ENCODE measurements at places on chromosomes 7 and 10.

DNA sequence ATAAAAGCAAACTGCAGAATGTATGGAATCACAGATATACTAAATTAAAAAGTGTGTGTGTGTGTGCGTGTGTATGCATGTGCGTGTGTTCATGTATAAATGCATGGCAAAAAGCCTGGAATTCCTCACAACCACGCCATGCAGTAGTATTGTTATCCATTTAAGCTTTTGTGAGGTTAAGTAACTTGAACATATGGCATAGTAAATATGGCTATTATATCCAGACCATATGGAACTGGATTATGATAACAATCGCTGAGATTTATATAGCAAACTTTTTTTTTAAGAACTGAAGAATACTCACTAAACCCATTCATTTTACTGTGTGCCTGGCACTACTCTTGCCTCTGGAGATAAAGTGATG lies 22.3 kb upstream of the NANOS1 start:
- no peak for DNase-seq

DNA sequence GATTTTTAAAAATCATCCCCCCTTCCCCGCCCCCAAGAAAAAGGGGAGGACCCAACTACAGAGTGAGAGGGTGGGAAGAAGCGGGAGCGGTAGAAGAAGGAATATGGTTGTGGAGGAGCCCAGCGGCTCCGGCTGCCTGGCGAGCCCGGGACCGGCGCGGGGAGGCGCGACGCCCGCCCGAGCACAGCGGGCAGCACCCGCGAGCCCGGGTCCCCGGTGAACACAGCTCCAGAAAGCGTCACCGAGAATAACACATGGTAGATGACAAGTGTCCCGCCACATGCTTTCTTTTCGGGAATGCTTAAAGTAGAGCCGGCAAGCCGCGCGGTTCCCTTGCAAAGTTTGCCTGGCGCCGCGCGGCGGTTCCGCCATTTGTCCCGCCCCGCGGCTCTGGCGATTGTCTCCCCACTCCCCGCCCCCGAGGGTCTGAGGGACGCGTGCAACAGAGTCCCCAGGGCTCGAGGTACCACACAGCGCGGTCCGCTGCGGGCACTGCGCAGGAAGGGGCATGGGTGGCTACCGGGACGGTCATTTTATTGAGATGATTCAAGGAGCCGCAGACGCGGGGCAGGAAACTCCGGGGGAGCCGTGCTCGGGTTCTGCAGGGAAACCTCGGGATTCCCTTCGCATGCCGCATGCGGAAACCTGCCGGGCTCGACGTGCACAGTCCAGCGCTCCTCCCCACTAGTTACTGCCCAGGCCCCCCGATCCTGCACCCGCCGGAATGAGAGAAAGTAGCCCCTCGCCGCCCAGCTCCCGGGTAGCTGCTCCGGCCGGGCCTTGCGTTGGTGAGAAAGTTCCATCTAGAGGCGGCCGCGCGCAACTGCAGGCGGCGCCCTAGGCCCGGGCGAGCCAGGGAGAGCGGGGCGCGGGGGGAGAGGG lies 781 bp upstream of the GRM8 start:
- DNase-seq, result peak; percentile 74

GRCh38 chr10:22340329-22341189 lies 4.7 kb upstream of the SPAG6 start:
- peak; percentile 66 for DNase-seq

DNA sequence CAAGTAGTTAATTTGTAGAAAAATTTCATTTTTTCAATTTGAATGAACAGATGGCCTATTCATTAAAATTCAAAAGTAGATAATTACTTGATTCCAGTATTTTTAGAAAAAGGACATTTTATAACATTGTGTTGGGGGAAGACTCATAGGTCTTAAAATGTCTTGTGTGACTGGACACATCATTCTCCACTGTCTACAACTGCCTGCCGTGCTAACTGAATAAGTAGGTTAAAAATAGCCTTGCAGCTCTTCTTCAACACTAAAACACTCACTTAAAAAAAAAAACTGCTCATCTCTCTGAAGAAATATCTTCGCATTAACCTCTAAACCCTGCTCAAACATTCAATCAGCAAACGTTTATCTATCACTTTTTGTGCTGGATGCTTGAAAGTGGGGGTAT lies 253.8 kb downstream of the CSTF2T start:
- no peak for DNase-seq

DNA sequence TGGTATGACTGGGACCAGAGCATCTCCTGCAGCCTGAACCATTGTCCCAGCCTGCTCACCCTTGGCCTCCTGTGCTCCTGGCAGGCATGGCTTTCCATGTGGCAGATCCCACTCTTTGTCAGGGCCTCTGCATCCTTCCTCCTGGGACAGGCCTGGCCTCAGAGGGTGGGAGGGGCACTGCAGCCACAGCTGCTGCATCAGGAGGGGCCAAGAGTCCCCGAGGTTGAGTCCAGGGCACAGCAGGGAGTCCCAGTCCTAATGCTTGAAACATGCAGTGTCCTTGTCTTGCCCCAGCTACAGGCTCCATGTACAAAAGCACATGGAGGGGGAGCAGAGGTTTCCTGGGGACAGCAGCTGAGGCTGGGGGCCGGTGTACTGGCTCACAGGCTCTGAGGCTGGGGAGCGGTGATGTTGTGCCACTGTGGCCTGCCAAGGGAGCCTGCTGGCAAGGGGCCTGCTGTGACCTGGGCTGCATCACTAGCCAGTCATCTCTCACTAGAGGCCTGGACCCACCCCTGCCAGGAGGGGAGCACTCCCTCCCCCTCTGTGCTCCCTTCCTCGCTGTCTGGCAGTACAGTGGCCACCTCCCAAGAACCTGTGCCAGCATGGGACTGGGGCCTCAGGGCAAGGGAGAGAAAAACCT lies 144.8 kb downstream of the ZNF248 start:
- DNase-seq, result no peak

DNA sequence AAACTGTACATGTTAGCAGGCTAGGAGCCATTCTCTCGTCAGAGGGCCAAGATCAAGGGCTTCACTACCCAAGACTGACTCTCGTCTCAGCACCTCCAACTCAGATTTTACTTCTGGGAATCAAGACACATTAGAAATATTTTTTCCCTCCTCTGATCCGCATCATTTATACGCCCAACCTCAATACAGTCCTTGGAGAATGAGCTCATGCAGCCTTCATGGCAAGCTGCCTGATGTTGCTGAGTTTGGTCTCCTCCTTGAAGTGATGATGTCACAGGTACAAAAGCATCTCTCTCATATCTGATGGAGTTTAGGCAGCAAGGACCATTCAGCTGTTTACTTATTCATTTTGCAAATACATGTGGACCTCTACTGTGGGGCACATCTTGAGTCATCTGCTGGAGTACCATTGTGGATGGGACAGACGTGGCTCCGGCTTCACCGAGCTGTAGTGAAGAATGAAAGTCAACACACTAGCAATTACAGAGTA lies 114.0 kb downstream of the BMPER start:
- DNase-seq, result no peak

GRCh38 chr7:11750191-11750590 lies 81.8 kb downstream of the THSD7A start:
- no peak for DNase-seq

DNA sequence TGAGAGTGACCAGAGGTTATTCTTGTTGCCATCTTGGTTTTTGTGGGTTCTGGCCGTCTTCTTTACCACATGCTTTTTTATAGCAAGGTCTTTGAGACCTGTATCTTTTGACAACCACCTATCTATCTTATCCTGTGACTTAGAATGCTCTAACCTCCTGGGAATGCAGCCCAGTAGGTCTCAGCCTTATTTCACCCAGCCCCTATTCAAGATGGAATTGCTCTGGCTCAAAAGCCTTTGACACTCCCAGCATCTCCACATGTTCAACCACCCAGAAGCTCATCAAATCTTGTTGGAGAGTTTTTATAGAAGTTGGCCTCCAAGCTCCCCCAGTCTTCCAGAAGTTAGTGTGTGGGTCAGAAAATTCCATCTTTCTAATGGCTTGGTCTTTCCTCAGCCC lies 464.3 kb upstream of the NRP1 start:
- no peak for DNase-seq

GRCh38 chr10:78260680-78261079 lies 227.0 kb downstream of the RPS24 start:
- no peak for DNase-seq

- no peak for DNase-seq
Measured at GRCh38 chr7:69839782-69840181, 241.5 kb downstream of the AUTS2 start.

GRCh38 chr7:36564489-36564888 lies 159.8 kb downstream of the AOAH start:
- no peak for DNase-seq

GRCh38 chr7:10120936-10121335 lies 852.7 kb upstream of the PHF14 start:
- DNase-seq, result no peak

- no peak for DNase-seq
Measured at GRCh38 chr10:6659451-6659850, 79.4 kb upstream of the PRKCQ start.

GRCh38 chr10:79068203-79068561 lies 584 bp upstream of the ZMIZ1 start:
- peak; percentile 66 for DNase-seq

DNA sequence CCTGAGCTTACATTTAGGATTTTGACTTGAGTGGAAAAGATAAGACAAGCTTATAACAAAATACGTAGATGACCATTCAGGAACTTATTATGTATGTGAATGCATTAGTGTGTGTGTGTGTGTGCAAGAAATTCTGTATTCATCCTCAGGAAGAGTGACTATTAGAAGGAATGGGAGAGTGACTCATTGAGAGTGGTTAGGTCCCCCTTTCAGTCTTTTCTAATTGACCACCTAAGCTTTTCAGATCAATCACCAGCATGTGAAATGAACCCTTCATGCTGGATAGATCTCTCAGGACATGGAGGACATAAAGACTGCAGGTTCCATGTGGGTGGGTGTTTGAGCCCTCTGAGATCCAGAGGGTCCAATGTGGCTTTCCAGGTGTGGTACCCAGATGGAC lies 153.5 kb downstream of the MBL2 start:
- no peak for DNase-seq

GRCh38 chr7:15143936-15144335 lies 241.4 kb upstream of the DGKB start:
- no peak for DNase-seq

- no peak for DNase-seq
Measured at GRCh38 chr7:37315772-37316715, 132.6 kb downstream of the ELMO1 start.

- DNase-seq, result no peak
Measured at GRCh38 chr10:44934416-44935200, 23.5 kb downstream of the TMEM72 start.

DNA sequence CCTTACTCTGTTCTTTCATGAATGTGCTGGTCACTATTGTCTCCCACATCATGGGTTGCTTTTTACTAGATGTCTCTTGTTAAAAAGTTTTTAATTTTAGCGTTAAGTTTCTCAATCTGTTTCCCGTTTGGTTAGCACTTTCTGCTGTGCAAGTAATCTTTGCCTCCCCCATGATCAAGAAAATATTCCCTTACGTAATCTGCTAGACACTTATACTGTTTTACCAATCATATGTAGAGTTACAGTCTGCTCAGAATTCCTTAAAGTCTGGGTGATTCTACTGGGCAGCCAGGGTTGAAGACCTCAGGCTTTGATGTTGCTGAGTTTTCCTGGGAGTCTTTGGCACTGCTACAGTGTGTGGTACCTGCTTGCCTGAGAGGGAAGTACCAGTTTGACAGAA lies 38.2 kb upstream of the RPA3 start:
- DNase-seq, result no peak

GRCh38 chr10:48671914-48672595 lies 12.6 kb upstream of the WDFY4 start:
- DNase-seq, result no peak

- no peak for DNase-seq
Measured at GRCh38 chr7:114648680-114649079, 234.1 kb downstream of the FOXP2 start.

DNA sequence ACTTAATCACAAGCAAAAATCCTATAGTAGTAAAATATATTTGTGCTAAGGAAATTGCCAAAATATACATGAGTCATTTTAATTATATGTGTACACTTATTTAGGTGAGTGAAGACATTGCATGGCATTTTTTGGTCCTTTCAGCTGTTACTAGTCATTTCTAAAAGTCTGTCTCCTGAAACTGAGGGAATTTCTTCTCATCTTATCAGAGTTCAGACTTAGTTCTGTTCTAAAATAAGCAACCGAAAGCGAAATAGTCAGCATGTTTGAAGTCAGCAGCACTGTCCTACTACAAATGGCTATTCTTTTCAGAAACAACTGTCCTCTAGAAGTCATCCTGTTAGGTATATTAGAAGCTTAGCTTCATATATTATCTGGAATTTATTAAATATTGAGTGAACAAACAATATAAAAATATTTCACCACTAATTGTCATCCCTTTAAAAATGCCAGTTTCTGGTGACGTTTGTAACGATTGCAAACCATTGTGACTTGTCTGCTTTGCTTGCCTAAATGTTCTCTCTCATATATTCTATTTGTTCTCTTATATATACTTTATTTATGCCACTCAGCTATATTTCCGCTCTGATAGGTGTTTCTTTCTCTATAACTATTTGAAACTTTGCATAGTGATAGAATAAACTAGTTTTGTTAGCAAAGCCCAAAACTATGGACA lies 227.4 kb upstream of the KAT6B start:
- no peak for DNase-seq

DNA sequence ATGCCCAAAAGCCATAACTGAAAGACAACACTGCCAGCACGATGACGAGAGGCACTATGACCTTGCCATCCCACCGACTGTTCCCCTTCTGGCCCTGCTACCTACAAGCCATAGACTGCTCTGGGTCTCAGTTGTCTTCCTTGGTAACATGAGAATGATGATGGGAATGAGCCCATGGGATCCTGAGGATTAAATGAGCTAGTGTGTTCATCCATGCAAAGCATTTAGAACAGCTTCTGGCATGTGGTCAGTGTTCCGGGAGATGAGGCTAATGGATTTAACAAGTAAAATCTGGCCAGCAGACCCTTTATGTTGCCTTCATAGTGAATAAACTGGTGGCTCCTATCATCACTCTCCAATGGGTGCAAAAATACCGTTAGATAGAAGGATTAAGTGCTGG lies 62.4 kb upstream of the WDR11 start:
- no peak for DNase-seq

DNA sequence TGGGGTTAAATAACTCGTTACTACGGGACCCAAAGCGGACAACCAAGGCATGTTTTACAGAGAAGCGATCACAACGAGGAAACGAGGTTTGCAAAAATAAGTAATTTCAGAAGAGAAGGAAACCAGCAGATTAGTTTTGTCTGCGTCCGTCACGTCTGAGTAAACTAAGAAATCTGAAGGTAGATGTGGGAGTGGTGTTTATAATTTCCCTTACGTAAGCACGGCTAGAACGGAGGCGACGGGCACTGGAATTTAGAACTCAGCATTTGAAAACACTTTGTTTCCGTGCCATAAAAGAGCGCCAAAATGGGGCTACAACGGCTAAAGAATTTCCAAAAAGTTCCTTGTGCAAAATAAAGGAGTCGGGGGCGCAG lies 718 bp upstream of the UMAD1 start:
- DNase-seq, result peak; percentile 39

DNA sequence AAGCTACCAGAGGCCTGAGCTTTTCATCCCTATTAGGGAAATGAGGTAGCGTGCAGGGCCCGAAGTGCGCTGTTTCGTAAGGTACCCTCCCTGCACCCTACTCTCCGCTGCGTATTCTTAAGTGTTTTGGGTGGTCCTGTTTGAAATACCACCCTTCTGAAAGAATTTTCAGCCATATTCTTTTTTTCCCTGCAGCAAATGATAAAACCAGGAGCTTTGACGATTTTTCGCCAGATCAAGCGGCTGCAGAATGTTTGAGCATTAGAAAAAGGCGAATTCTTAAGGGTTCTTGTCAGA lies 1.2 kb downstream of the RSBN1L start:
- no peak for DNase-seq
